ENCODE measurements at places on chromosomes 3 and 15.

- DNase-seq, result no peak
These were observed 108.1 kb downstream of the KLF13 start for GRCh38 chr15:31434588-31435260.

DNA sequence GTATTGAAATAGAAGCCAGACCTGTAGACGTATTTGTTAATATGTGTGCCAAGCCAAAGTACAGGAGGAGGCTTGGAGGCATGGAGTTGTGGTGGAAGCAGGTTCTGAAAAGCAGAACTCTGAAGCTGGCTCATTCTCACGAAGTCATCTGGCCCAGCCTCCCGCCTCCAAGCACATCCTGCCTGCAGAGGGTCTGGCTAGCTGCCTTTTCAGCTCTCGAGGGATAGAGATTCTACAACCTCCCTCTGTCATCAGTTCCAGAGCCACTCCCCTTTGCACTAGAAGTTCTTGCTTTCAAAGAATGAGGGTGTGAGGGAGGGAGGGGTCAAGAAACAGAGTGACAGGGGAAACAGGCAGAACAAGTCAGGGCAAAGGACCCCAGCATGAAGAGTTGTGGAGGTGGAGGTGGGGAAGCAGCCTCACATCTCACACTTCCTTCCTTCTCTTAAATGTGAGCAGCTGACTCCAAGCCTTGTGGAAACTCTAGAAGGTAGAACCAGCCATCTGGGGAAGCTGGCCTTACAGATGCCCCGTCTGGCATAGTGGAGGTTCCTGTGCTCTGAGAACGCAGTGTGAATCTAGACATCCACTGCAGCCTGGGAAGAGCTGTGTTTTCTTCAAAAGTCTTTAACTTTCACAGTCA is 95.3 kb downstream of the SLC49A4 start:
- DNase-seq, result no peak

GRCh38 chr3:109631897-109632296 is 294.6 kb upstream of the DPPA4 start:
- DNase-seq, result no peak

DNA sequence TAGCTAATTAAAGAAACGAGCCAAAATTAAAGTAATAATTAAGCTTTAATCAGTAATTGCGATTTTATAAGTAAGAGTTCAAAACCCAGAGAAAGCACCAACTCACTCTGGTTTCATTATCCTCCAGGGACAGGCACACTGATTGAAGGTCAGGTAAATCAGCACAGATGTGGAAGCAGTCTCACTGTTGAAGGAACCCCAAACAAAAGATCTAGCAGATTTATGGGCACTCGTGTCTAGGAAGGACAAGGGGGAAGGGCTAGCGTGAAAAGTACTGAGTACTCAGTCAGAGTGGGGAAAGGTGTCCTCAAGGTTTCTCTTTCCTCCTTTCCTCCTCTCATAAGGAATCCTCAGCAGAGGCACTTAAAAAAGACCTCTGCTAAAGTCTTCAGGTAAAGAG is 320.1 kb downstream of the PYDC2 start:
- DNase-seq, result no peak

GRCh38 chr15:88288206-88288605 is 31.7 kb upstream of the NTRK3 start:
- no peak for DNase-seq

DNA sequence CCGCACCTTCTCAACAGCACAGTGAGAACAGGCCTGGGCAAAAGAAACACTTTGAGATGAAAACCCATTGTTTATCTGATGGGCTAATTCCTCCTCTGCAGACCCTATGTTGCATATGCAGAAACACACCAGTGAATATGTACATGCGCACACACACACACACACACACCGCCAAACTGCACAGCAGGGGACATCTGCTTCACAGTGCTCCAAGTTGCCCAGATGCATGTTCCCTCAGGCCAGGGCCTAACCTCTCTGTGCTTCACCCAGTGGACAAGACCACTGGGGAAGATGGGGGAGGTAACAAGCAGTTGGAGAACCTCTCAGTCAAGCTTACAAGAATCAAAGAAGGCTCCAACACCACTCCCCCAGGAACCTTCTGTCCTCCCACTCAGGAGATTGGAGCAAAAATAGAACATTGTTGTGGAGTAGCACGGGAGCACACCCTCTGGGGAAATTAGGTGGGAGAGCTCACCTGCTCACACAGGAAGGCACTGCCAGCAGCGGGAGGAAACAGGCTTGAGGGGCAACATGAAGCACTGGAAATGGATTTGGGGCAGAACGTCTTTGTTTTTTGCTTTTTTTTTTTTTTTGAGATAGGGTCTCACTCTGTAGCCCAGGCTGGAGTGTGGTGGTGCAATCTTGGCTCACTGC is 13.0 kb downstream of the HCN4 start:
- no peak for DNase-seq

DNA sequence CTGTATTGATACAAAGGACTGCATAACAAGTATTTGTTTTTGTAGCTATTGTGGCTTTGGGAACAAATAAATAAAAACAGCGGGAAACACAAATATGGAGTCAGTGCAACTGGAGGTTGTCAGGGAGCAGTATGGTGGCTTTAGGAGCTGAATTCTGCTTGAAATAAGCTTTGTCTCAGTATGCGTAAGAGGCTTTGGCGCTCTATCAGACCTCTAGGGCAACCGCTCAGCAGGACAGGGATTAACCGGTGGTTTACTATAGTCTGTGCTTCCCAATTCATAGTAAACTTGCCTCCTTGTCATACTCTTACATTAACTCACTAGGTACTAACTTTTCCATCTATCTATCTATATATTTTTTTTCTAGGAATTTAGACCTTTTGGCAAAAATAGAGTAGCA is 104.6 kb downstream of the ZIC1 start:
- DNase-seq, result no peak

- no peak for DNase-seq
These were observed 2.3 kb downstream of the RNF13 start for GRCh38 chr3:149815321-149815720.

DNA sequence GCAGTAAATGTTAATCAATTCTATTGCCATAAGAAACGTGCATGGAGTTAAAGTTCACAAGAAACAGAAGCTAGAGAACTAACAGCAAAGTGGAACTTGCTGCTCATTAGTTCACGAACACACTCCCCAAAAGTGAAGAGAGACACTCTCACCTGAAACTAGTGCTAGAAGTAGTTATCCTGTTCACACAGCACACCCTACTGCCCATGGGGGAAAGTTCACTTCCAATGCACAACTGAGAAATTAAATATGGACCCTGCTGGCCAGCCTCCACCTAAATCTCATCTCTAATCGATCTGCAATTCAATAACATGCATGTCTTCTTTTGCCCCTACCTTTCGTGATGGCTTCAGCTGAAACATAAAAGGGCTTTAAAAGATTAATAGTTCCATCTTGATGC is 39.4 kb upstream of the FRMD4B start:
- DNase-seq, result no peak

- DNase-seq, result no peak
These were observed 40.8 kb downstream of the CLDN1 start for GRCh38 chr3:190281308-190282051.

GRCh38 chr3:187986514-187986934 is 167.4 kb upstream of the LPP start:
- no peak for DNase-seq

- no peak for DNase-seq
These were observed 1223.2 kb downstream of the OTOL1 start for GRCh38 chr3:162719684-162720341.

GRCh38 chr3:16309558-16309957 is 44.5 kb downstream of the OXNAD1 start:
- no peak for DNase-seq

DNA sequence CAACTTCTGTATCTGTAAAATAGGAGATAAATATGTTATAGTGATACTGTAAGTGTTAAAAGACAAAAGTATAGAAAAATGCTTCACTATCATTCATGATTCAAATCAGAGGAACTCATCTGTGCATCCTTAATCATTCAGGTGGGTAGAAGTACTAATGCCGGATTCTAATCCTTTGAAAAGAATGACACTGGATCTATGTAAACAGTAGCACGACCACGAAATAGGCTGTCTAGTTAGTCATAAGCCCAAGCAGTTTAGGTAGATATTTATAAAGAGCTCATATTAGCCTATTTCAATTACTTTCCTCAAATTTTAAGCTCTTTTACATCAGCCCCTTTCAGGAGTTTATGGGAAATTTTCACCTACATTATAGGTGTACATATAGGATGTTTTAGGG is 437.9 kb downstream of the SOX2 start:
- DNase-seq, result no peak
